ENCODE measurements at places on chromosomes 7 and 10.
A peak's percentile ranks its signal among the peaks of the same experiment; 100 is the strongest.

GRCh38 chr10:124001391-124002148 lies 91.8 kb downstream of the CHST15 start:
- no peak for DNase-seq

GRCh38 chr7:10579561-10579960 lies 394.1 kb upstream of the PHF14 start:
- DNase-seq = no peak

GRCh38 chr7:91512958-91513357 lies 248.7 kb downstream of the FZD1 start:
- no peak for DNase-seq

DNA sequence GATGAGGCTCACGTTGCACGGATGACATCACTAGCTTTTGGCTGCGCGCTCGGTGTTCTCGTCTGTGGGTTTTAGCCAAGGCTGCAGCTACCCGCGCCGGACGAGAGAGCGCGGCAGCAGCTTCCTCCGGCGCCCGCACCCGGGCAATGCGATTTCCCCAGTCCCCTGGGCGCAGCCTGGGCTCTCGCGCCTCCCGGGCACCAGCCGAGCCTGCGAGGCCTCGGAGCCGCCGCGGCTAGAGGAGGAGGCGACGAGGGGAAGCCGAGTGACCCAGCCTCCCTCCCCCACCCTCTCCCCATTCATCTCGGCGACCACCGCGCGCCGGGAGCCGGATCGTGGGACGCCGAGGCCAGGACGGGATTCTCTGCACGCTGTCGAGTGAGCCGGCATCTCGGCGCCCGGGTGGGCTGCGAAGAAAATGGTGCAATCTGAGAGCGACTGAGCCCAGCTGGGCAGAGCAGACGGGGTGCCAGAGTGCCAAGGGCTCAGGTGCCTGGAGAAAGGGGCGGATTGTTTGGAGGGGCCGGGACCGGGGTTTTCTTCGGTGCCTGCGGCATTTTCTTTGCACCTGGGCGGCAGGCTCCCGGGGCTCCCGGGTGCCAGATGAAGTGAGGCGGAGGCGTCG lies 1.2 kb upstream of the TMEM178B start:
- peak; percentile 19 for DNase-seq

GRCh38 chr10:86401588-86402282 lies 35.1 kb upstream of the GRID1 start:
- DNase-seq = no peak

GRCh38 chr10:131775433-131775832 lies 125.4 kb upstream of the PPP2R2D start:
- no peak for DNase-seq

DNA sequence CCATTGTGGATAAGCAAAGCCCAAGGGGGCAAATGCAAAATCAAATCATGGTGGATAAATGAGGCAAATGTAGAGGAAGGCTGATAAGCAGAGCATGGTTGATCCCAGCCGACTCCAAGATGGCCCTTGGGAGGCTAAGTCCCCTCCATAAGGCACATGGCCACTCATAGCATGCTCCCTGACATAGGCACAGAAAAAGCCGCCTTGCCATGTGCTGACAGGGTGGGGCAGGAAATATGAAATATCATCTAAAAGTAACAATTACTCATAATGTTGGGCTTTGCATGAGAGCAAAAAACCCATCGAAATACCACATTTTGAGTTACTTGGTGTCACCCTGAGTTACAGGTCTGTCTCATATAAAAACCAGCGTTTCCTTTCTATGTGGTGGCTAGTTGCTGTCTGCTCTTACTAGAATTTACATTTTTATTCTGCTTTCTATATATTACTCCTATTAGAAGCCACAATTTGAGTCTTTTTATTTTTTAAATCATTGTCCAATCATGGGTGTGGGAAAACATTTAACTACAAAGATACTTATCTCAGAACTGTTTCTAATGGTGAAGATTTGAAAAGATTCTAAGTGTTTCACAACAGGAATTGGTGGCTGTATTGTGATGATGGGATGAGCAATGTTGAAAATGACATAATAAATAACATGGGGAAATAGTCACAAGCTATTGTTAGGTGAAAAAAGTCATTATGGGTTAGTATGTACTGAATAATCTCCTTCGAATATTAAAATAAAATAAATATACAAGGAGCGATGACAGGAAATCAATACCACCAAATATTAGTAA lies 102.7 kb downstream of the CUBN start:
- DNase-seq = peak; percentile 87

- DNase-seq = no peak
Measured at GRCh38 chr10:81909453-81909852, 34.5 kb downstream of the NRG3 start.

DNA sequence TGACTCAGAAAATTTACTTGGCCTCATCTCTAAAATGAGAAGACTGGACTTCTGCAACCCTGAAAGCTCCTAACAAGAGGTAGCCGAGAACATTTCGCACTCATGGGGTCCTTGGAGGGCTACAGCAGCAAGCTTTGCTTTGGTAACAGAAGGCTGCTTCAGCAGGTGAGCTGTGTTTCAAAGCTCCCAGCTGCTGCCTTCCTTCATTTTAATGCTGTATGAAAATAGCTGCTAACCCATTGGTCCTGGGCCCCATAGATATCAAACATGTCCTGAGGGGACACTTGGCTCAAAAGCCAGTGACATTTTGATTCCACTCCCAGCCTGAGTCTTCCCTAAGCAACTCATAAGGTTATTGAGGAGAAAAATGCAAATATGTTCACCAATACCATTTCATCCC lies 14.3 kb upstream of the MALSU1 start:
- no peak for DNase-seq

GRCh38 chr7:45026984-45027773 lies 27.2 kb downstream of the CCM2 start:
- peak; percentile 62 for DNase-seq

DNA sequence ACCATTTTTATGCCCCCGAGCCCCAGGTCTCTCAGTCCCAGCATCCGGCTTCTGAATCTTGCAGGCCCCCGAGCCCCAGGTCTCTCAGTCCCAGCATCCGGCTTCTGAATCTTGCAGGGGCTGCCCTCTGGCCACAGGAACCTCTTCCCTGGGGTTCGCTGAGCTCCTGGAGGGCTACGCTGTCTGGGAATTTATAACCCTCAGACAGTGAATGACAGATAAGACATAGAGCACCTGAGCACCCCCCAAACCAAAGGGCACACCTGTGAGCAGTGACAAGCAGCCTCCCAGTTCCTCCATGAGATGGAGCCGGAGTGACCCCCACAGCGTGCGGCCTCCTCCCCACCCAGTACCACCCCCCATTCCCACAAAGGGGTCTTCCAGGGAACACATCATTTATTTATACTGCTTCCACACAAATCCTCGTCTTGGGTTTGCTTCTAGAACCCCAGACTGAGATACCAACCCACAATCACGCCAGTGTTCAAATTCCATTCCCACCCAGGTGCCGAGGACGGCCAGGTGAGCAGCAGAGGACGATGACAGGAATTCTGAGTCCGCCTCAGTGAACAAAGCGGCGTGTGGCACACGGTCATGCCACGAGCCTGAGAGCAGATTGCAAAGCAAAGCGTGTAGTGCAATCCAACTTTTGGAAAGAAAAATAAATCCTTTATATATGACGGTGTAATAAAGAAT lies 57.7 kb upstream of the FAM20C start:
- no peak for DNase-seq

DNA sequence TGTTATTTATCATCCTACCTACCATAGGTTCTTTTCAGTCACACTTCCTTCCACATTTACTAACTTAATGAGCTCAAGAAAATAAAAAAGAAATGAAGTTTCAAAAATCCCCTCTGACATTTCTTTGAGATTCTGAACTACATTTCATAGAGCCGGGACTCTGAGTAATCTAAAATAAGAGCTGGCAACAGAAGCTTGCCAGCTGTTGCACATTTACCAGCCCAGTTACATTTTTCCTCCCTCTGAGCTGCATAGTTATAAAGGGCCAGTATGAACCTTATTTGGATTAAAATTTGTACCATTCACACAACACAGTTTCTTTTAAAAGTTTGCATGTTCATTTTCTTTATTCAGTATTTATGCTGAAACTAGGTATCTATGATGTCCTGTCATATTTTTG lies 119.5 kb upstream of the CAV2 start:
- no peak for DNase-seq

DNA sequence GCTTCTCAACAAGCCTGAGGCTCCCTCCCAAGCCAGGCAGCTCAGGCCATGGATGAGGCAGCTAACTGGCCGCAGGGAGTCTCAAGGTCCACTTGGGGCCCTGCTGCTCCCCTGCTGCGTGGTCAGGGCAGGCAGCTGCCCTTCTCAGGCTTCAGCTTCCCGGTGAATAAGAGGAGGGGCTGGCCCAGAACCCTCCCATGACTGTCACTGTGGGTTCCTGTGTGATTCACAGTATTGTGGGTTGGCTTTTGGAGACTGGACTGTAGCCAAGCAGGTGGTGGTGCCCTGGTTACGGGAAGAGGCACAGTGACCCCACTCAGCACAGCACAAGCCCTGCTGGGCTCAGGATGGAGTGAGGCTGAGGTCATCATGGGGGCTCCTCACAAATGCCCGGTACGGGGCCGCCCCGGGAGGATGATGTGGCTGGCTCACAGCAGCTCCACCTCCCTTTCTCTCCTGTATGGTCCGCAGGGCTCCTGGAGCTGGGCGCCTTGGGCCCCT lies 189.8 kb downstream of the HECW1 start:
- no peak for DNase-seq

DNA sequence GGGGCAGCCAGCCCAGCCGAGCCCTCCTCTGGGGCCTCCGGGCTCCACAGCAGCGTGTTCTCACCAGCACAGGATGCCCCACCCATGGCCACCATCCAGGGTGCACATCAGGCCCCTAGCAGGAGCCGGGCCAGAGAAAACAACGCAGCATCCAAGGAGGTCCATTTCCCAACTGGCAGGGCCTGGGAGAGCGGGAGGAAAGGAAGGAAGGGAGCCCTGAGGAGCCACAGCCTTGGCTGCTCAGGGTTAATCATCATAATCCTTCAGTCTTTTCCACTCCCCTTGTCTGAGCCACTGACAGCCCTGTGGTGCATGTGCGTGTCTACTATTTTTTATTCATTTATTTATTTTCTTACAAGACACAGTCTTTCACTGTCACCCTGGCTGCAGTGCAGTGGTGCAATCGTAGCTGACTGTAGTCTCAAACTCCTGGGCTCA lies 3.6 kb downstream of the PLAC9 start:
- no peak for DNase-seq

DNA sequence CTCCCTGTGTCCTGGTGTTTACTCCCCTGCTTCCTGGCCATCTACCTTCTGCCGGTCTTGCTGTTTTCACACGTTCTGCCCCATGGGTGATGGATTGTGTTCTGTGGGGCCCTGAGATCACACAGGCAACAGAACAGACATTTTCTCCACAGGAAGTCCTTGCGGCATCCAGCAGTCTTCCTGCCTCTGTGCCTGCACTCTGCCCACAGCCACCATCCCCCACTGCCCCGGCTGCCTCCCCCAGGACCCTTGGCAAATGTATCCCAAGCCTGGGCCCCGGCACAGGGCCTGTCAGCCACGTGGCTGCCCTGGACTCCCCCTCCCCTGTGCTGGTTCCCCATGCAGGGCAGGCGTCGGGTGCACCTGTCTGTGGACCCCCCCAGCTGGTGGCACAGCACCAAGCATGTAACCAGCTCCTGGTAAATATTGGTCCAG lies 184.2 kb downstream of the WDR37 start:
- no peak for DNase-seq

GRCh38 chr10:89679986-89680385 lies 21.4 kb upstream of the KIF20B start:
- no peak for DNase-seq

GRCh38 chr10:2543142-2543886 lies 524.0 kb upstream of the PFKP start:
- DNase-seq = no peak

DNA sequence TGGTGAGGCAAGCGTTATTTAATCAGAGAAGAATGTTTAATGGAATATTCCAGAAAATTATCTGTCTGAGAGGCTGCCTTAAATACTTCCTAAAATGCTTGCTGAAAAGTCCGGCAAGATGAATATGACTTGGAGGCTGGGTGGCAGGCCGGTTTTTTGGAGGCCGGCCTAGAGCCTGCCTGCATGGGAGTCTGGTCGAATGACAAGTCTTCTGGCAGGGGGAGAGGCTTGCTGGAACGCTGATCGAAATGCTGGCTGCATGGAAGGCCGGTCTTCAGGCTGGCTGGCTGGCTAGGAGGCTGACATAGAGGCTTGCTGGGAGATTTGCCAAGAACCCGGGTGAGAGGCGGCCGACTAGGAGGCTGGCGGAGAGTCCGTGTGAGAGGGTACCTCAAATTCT lies 135.7 kb downstream of the OR13A1 start:
- no peak for DNase-seq

- DNase-seq = no peak
Measured at GRCh38 chr7:139072796-139073195, 36.7 kb downstream of the ZC3HAV1 start.

- no peak for DNase-seq
Measured at GRCh38 chr7:85130702-85131101, 56.2 kb downstream of the SEMA3D start.

DNA sequence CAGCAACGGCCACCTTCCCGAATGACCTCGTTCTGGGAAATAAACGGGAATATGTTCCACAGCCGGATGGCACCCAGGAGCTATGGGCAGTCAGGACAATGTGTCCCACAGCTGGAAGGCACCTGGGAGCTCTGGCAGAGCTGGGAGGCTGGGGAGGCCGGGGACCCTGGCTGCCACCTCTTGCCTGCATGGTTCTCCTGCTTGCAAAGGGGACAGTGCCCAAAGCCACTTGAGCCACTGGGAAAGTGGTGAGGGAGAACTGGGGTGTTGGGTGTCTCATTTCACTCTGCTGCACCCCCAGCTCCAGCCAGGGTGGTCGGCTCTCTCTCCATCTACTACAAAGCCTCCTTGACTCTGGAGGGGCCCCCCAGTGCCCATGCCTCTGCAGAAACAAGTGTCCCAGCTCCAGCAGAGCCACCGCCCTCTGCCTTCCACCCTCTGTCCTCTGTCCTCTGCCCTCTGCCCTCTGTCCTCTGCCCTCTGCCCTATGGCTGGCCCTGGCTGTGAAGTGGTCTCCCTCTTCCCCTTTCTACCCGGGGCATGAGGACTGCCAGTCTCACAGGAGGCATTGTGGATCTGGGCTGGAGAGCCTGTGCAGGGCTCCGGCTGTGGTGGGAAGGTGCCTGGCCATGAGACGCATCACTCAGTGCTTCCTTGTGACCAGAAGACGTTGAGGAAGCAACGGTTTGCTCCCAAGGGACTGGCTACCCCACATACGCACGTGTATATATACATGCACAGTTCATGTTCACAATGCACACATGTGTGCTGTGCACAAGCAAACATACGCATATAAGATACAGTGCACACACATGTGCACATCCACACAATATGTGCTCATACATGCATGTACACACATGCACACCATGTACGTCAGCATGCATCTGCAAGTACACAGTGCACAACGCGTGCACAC lies 21.5 kb upstream of the INPP5A start:
- DNase-seq = no peak

DNA sequence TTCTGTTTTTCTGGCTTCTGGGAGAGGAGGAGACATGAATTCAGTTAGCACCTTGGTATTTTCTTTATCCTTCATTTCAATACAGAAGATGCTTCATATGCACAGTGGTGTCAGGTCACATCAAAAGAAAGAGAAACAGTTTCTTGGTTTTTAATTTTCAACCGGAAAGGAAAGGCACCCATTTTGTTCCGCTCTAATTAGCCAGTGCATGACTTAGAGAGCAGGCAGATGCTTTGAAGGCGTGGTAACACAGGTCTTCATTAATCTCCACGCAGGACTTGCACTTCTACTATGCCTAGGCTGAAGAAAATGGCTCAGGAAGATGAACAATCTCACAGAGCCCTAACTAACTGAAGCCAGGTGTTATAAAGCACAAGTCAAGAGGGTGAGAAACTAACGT lies 70.4 kb upstream of the ATRNL1 start:
- DNase-seq = no peak

GRCh38 chr10:46251857-46252847 lies 34.6 kb upstream of the ANTXRL start:
- no peak for DNase-seq

Measured in CD4-positive, alpha-beta T cell treated with Interleukin-10 for 1 hour (primary cell).